8988T (cell line): ENCODE measurements at places on chromosomes 5 and 9.

- no peak for DNase-seq
Measured at GRCh38 chr5:77022511-77023417, 7.4 kb upstream of the AGGF1 start.

DNA sequence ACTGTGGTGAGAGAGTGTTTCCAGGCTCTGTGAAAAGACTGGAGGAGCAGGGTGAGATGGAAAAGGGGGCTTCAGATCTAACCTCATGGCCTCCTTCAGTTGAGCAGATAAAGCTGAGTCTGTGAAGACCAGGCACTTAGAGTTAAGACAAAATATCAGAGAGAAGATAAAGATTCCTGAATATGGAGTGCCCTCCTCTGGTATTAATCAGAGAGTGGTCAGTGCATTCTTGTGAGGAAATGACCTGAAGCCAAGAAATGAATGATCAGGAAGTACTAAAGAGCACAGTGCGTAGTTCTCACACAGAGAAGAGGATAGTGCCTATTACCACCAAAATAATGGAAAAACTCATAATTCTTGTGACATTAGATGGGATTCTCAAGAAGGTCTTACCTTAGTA, 1417.0 kb upstream of the ACO1 start:
- no peak for DNase-seq

DNA sequence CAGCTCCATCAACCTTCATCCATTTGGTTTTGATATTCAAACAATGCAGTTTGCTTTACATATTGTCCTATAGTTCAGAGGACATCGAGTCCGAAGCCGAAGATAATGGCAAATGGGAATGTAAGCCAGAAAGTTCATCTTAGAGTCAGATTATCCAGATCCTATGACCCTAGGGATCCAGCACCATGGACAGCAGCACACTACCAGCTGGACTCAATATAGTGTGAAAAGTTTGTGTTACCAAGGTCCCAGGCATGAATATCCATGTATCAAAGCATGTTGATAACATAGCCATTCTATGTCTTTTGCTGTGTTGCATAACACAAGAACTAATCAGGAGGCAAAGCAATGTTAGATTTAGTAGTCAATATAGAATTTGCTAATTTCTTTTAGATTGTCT, 46.3 kb downstream of the FSTL4 start:
- DNase-seq, result no peak

DNA sequence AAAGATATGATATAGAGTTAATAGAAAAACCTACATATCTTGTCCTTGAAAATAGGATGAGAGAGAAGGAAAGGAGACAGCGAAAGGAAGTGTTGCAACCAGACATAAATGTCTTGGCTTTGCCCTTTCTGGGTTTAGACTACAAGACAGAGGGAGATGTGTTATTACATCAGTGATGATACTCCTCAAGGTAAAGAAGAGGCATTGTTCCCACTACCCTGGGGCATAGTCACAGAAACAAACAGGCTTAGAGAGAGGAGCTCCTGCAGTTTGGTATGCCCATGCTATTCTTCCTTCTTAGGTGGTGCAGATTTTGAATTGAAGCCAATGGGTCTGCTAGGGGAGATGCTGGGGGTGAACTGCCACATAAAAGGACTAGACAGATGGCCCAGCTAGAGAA, 166.8 kb upstream of the RFX3 start:
- no peak for DNase-seq

DNA sequence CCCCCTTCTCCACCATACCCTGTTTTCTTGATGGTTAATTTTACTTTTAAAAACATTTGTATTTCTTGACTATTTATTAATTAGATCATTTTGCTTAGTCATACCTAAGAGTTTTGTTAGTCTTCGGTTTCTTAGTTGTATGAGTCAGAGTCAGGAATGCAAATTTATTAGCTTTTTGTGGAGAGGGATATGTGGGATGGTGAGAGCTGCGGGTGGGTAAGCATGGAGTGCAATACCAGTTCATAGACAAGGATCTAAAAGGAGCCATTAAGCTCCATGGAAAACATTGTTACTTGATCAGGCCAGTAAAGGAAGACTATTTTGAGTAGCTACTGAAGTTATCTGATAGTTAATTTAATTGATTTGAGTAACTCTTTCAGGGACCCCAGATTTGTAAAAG, 77.5 kb downstream of the ZSWIM6 start:
- DNase-seq, result no peak

GRCh38 chr5:146409054-146409671, 38.0 kb upstream of the TCERG1 start:
- DNase-seq, result no peak

- no peak for DNase-seq
Measured at GRCh38 chr5:173451651-173452050, 123.4 kb upstream of the STC2 start.

DNA sequence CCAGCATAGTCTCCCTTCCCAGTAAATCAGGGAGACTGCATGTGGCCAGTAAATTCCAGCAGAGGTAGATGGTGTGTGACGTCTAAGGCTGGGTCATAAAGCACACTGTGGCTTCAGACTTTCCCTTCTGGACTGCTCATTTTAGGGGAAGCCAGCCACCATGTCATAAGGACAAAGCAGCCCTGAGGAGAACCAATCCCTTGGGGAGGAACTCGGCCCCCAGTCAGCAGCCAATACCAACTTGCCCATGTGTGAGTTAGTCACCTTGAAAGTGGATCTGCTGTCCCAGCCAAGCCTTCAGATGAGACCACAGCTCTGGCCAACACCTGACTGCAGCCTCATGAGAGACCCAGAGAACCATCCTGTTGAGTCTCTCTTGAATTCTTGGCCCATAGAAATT, 14.7 kb upstream of the NINJ1 start:
- no peak for DNase-seq

DNA sequence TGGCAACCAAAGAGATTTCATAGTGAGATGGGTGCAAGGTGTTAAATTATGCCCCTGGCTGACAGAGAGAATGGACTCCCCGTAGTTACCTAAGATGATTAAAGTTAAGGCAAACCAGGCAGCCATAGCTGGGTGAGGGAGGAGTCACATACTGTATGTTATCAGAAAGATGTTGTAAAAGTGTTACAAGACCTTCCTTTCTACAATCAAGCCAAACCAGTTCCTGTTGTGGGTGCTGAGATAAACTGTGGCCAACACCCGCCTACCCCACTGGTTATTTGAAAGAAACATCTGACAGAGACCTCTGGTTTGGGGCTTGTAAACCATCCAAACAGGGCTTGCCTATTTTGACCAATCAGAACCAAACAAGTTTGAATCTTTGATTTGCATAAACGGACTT, 684.7 kb upstream of the NUDT12 start:
- no peak for DNase-seq

DNA sequence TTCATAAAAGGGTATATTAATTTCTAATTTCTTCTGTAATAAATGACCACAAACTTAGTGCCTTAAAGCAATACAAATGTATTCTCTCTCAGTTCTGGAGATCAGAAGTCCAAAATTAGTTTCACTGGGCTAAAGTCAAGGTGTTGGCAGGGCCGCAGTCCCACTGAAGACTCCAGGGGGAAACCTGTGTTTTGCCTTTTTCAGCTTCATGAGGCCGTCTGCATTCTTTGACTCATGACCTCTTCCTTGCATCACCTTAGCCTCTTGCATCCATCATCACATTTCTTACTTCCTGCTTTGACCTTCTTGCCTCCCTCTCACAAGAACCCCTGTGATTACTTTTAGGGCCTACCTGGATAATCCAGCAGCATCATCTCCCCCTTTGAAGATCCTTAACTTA, 42.0 kb upstream of the ALDH1B1 start:
- no peak for DNase-seq

GRCh38 chr5:98940581-98940980, 11.8 kb upstream of the CHD1 start:
- no peak for DNase-seq

GRCh38 chr5:2658881-2659470, 92.5 kb downstream of the IRX2 start:
- DNase-seq, result no peak

DNA sequence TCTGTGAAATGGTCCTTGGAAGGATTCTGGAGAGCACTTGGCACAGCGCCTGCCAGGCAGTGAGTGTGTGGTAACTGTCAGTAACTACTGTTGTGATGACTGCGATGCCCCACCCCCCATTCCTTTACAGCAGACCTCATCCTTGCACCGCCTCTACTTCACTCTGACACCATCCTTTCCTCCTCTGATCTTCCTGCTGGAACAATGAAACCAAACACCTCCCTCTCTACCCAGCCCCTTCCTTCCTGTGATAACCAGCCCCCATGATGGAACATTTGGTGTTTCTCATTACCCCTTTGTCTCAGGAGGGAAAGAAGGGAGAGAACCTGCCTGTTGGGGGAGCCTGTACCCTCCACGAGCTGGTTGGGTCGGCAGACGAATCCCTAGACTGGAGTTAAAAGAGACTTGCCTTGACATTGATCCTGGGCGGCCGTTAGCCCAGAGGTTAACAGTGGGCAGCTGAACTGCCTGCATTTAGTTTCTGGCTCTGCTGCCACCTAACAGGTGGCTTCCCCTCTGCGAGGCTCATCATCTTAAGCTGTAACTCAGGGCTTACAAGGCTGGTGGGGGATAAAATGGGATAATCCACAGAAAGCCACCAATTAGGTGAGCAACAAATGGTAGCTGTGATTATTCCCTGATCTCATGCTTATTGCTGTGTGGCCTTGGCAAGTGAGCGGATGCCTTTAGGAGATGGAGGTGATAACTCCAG, 34.2 kb upstream of the GRPEL2 start:
- DNase-seq, result no peak

- DNase-seq, result no peak
Measured at GRCh38 chr9:123942542-123942941, 12.6 kb upstream of the DENND1A start.

DNA sequence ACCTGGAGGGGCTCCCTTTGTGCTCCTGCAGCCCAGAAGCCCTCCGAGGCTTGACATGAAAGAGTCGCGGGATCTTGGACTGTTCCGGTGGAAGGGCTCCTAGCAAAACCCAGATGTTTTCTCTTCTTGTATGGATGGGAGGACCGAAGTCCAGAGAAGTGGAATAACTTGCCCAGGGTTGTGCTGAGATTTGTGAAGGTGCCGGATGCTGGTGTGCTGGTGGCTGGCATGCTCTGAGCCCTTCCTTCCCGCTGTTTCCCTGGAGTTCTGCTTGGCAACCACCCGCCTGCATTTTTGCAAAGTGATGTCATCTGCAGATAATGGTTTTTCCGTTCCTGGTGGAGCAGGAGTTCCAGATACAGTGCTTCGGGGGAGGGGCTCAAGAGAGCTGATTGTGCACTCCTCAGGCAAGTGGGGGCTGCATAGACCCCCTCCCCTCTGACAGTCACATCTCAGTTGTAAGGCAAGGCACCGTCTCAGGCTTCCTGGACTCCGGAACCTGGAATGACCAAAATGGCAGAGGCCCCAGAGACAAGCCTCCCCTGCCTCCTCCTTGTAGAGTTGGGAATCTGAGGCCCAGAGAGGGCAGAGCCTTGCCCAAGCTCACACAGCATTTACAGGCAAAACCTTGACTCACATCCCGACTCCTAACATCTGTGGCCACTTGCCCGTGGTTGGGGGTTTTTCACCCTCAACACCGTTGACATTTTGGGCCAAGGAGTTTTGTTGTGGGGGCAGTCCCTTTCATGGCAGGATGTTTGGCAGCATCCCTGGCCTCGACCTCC, 157.0 kb downstream of the RGS3 start:
- peak; percentile 55 for DNase-seq

GRCh38 chr9:73125651-73126050, 26.0 kb upstream of the ANXA1 start:
- no peak for DNase-seq

DNA sequence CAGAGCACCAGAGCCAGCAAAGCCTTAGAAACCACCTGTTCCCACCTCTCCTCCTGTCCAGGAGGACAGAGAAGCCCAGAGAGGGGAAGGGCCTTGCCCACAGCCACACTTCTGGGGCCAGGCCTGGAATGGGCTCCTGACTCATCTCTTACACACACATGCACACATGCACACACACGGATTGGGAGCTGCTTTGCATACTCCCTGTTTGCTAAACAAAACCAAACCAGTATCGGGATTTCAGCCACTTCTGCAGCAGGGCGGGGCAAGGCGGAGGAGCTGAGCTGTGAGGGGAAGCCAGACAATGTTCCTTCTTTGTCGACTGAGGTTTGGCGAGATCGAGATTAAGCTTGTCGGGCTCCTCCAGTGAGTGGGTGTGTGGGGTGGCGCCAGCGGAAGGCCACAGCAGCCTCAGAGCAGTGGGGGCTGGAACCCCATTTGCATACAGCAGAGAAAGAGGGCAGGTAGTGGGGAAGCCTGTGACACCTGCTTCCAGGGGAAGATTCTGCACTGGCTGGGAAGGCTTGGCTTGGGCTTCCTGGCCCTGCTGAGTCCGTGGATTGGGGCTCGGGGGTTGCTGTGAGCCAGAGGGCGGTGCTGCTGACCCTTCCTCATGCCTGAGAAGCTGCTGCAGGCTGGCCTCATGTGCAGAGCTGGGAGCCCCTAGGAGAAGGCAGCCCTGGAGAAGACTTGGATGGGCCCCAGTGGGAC, 16.1 kb downstream of the GFI1B start:
- DNase-seq, result no peak

DNA sequence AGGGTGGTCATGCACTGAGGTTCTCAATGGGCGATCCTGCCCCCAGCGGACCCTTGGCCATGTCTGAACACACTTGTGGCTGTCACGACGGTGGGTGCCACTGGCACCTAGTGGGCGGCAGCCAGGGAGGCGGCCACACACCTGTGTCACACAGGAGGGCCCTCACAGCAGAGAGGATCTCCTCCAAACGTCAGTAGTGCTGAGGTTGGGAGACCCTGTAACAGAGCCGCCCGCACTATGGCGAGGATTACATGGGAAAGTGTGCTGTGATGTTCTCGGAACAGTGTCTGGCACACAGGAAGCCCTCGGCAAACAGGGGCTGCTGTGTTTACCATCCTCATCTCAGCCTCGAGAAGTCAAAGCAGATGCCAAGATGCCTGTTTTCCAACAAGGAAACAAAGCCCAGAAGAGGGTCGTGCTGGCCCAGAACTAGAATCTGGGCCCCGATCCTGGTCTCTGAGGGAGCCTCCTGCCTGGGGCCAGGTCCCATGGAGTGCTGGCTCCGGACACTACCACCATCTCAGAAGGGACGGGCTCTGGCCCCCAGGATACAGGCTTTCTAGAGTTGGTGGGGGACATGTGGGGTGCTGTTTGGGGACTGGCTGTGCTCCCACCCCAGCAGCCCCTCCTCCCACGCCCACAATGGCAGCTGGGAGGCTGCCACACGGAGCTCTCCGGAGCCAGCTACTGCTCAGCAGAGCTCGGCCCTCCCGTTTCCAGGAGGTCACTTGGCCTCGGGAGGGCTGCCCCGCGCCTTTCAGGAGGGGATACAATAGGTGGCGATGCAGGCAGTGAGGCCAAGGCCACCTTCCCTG, 48.2 kb downstream of the DBH start:
- no peak for DNase-seq

DNA sequence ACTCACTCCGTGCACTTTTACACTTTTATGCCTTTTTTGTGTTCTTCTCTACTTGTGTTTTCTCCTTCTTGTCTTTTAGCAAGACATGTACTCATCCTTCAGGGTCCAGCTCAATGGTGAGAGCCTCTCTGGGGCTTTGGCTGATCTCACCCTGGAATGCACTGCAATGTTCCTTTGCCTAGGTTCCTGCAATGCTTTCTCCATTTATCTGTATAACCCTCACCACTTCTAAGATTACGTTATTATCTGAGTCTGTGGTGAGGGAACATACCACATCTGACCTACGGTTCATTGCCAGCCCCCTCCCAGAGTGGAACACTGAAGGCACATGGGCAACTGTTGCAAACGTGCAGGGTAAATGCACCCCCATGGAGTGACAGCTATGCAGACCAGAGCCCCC, 47.3 kb downstream of the KCNIP1 start:
- no peak for DNase-seq
